ENCODE measurements at places on chromosomes 12 and 14.

DNA sequence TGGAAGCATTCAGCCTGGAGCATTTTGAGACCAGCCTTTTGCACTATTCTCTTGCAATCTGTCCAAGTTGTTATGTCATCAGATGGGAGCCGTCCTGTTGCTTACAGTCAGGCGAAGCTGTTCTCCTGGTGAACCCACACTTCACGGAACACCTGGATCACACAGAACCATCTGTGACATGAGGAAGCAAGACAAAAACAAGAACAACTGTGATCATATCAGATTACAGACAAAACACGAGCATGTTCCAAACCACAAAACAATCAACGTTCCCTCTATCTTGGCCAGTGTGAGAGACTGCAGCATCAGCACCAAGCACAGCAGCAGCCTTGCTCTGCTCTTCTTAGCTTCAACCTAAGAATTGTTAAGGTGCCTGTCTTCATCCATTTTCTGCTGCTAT is 180.5 kb upstream of the SFSWAP start:
- no peak for DNase-seq

- no peak for DNase-seq
Observed at GRCh38 chr14:52545584-52546317, 6.6 kb downstream of the TXNDC16 start.

GRCh38 chr12:50862316-50862715 is 19.6 kb downstream of the TMPRSS12 start:
- DNase-seq = no peak

DNA sequence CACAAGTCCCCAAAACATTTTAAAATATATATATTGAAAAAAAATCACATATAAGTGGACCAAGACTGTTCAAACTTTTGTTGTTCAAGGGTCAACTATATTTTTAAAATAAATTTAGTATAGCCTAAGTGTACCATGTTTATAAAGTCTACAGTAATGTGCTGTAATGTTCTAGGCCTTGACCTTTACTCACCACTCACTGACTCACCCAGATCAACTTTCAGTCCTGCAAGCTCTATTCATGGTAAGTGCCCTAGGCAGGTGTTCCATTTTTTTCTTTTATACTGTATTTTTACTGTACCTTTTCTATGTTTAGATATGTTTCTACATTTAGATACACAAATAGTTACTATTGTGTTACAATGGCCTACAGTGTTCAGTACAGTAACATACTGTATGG is 23.4 kb upstream of the TMTC1 start:
- DNase-seq = no peak

DNA sequence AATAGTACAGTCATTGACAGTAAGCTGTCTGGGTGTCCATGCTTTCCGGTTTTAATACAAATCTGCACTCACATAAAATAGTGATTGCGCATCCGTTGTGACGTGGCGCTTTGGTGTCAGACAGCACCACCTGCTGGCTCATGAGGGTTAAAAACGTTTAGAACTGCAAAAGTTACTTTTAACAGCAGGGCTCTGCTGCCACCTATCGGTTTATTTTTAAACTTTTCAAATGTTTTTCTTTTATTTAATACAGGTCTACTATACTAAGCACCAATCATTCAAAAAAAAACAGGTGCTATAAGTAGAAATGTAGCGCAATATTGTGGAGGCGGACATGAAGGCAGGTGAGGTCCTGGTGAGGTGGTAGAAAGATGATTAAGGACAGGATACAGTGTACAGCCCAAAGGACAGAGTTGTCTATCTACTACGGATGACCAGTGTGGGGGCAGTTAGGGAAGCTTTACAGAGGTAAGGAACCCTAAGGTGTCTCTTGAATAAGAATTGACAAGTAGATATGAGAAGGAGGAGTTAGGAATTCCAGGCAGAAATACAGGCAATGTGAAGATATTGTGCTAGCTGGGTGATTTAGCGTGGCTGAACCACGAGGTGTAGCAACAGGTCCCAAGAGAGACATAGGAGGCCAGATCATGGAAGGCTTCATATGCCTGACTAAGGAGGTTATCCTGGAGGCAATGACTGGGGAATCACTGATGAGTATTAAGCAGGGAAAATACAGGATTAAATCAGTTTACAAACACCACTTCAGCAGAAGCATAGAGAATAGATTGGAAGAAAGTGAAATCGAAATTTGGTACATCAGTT is 91.5 kb upstream of the PRB2 start:
- peak; percentile 83 for DNase-seq

- DNase-seq = no peak
Observed at GRCh38 chr12:53572134-53572758, 53.9 kb downstream of the ATF7 start.

DNA sequence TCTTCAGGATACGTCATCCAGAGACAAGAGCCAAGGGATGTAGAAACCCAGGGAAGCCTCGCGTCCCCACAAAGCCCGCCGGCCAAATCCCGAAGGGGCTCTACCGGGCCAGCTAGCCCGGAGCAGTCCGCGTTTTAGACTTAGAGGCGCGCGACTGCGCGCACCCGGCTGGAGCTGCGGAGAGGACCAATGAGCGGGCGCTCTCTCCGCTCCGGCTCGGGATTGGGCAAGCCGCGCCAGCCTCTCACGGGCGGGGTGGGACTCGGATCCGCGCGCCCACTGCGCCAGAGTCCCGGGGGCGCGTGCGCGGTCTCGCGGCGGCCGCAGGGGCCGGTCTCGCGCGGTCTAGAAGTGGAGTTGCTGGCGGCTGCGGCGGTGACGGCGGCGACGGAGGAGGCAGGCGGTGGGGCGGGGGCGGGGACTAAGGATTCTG is 241 bp upstream of the PALS1 start:
- peak; percentile 95 for DNase-seq

GRCh38 chr14:102262929-102263462 is 42.0 kb downstream of the MOK start:
- no peak for DNase-seq

DNA sequence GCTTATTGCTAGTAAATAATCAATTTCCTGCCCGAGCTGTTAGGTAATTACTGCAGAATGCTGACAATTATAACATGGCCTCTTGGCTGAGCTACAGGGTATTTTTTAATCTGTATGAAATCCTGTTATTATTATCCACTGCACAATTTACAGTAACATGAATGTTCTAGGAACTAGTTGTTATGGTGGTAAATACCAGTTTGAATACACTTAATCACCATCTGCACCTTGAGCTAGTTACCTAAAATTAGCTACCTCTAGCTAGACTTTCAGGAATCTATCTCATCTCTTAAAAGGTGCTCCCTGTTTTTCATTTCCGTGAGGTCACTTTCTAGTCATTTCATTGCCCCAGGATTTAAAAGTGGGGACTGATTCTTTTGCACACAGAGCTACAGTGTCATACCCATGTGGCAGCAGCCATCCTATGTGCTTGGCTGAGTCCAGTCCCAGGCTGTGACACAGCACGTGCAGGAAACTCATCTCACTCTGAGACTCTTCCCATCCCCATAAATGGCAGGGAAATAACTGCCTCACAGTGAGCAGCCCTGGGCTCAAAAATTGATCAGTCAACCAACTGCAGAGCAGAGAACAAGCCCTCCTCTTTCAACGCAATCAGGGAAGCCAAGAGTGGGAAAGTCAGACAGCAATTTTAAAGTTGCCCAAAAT is 37.6 kb downstream of the DCP1B start:
- no peak for DNase-seq

DNA sequence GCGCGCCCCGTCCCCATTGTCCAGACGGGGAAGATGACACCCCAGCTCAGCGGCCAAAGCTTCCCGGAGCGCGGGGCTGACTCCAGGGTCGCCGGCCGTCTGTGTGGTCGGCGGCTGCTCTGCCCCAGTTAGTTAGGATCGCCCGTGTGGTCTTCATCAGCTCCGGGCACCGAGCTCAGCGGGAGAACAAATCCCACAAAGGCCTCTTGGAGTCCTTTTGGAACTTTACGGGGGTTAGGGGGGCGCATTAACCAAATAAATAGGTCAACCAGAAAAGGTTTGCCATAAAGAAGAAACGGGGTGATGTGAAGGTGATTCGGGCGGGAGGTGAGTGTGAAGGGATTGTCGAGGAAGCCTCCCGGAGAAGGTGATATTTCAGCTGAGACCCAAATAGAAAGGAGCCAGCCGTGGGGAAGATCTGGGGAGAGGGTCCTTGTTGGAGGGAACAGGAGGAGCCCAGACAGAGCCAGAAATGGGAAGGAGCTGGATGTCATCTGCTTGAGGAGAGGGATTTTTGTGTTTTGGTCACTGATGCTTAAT is 697 bp downstream of the ATP6V0A2 start:
- peak; percentile 64 for DNase-seq

GRCh38 chr14:103540821-103541708 is 12.1 kb downstream of the TRMT61A start:
- no peak for DNase-seq

- DNase-seq = no peak
Observed at GRCh38 chr12:10366875-10367274, 23.0 kb downstream of the KLRK1 start.

DNA sequence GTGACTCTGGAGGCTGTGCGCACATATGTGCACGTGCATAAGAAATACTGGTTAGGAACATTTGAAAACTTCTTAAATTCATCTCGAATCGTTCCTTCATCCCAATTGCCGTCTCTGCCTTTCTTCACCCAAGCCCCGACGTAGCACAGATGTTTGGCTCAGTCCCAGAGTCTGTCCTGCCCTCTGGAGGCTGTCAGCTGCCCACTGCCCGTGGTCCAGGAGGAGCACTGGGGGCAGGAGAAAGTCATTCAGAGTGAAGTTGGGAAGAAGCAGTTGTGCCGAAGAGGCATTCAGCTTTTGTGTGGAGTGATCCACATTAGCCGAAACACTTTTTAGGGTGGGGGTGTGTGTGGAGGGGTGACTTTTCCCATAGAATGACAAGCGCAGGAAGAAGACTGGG is 124.9 kb downstream of the TSPAN9 start:
- DNase-seq = no peak

GRCh38 chr12:6115389-6115788 is 9.1 kb downstream of the VWF start:
- no peak for DNase-seq

- DNase-seq = no peak
Observed at GRCh38 chr12:121575952-121576625, 4.7 kb downstream of the KDM2B start.

GRCh38 chr12:103586132-103586531 is 941 bp upstream of the STAB2 start:
- DNase-seq = no peak

GRCh38 chr14:52060080-52060479 is 8.8 kb downstream of the NID2 start:
- no peak for DNase-seq

- DNase-seq = no peak
Observed at GRCh38 chr14:54642801-54643695, 76.1 kb downstream of the SAMD4A start.

- DNase-seq = no peak
Observed at GRCh38 chr12:27434673-27435565, 11.6 kb upstream of the SMCO2 start.

DNA sequence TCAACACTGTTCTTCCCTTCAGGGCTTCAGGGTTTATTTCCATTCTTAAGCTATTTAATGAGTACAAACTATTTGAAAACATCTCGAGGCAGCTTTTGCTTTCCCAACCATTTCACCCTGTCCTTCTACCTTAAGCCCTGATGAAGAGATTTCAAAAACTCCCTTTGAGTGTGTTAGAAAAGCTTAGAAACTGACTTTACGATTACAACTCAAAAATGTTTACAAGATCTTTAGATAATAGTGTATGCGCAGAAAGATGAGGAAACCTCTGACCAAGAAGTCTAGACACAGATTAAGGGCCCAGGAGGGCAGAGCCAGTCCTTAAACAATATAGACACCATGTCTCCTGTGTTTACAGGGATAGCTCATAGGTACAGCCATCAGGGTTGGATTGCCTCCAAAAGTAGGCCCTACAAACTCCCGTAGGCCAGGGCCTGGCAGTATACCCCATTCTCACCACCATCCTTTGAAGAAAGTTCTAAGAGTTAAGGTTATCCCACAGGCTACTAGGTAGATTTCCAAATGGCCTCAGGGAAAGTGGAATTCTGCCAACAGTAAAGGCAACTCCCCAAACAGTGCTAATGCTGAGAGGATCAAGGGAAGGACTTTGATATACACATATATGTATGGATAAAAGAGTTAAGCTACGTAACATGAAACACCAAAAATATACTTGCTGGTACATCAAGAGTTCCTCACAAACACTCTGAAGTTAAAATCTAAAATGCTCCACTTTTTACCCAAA is 11.4 kb upstream of the SOS2 start:
- DNase-seq = no peak

DNA sequence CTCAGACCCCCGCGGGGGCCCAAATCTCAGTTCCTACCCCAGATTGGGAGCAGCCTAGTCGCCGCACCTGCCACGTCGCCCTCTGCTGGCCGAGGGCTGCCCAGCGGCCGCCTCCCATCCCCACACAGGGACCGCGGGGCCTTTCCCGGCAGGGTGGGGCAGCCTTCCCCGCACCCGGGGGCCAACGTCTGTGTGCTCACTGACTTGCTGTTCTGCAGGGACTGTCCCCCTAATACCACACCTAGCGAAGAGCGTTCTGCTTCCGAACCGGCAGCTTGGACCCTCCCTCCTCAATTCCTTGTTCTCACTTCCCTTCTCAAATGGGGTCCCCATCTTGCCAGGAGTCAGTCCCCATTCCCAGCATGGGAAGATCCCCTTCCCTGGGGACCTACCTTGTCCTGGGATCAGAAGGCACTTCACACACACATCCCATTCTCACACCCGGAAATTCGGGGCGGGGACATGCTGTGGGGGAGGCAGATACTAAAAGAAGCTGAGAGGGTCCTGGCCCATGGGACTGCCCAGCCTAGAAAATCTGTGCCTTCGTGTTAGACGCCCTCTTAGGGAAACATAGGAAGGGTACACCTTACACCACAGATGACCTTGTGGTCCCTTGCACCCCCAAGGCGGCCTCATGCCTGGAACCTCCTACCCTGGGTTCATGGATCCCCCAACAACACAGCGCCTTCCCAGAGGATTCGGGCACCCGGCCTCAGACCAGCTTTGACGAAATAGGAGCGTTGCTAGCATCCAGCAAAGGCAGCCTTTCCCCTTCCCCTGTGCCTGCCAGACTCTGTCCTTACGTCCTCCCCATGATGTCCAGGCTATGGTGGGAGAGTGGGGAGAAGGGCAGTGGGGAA is 16.4 kb downstream of the ACVRL1 start:
- peak; percentile 82 for DNase-seq

- no peak for DNase-seq
Observed at GRCh38 chr12:40597133-40597532, 95.1 kb upstream of the CNTN1 start.

GRCh38 chr12:128644664-128645296 is 179.0 kb downstream of the SLC15A4 start:
- DNase-seq = peak; percentile 62

- DNase-seq = no peak
Observed at GRCh38 chr12:83389237-83389996, 702.7 kb downstream of the TMTC2 start.

All from activated CD8-positive, alpha-beta memory T cell treated with anti-CD3 and anti-CD28 coated beads for 24 hours (primary cell).